CD4-positive, alpha-beta T cell (primary cell): ENCODE measurements at places on chromosomes 16 and 17.

DNA sequence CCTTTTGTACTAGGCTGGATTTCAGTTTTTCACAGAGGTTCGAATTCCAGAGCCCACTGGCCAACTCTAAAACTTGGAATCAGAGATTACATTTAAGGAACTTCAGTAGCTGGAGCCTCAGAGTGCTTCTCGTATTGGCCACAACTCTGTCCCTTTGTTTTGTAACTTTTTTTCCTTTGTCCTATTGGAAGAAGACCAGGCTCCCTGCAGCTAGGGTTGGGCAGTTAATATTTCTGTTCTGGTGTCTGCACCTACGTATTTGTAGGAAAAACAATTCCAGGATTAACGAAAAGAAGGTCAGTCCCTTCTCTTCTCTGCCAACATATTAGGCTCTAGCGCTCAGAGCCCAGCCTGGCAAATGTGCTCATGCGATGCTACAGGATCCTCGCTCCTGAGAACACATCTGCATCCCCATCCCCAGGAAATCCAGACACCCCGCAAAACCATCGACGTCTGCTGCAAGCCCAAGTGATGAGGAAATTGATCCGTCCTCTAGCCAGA is 1.9 kb downstream of the CDH11 start:
- no peak for DNase-seq

DNA sequence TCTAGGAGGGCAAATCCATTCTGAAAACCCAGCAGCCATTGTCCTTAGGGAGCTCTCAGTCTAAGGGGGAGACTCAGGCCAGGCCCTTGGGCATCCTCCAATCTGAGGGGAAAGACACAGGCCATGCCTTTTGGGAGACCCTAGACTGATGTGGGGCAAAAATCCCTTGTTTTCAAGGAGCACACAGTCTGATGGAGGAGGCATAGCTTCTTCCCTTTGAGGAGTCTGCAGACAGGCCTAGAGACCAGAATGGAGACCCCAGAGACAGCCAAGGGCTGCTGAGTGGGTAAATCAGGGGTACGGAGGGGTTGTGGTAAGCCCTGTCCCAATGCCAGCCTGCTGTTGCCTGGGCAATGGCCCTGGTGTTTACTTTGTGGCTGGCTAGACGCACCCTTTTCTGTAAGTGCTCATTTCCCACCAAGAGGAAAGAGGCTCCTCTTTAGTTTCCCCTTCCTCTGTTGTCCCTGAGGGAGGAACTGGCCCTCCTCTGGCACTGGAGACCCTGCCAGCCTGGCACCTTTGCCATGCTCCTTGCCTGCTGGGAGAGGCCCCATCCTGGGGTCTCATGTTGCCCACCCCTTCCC is 19.3 kb downstream of the ARHGAP23 start:
- no peak for DNase-seq

DNA sequence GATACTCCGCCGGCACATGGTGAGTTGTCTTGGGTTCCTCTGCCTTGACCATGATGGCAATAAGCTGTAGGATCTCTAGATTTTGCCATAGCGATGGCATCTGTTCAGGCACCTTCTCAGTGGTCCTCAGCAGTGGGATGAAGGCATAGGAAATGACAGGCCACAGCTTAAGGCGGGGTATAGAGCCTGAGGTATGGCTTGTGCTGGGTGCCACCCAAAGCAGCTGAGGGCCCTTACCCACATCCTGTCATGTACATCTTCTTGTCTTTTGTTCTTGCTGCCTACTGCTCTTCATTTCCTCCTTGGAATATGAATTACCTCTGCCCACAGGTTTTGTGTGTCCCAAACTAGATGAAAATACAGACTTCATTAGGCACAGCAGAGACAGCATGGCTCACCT is 29.5 kb downstream of the KAT7 start:
- DNase-seq = peak; percentile 51

- DNase-seq = no peak
Measured at GRCh38 chr16:78441298-78441697, 341.8 kb downstream of the WWOX start.

GRCh38 chr17:31808521-31809050 is 50.5 kb downstream of the COPRS start:
- DNase-seq = no peak

DNA sequence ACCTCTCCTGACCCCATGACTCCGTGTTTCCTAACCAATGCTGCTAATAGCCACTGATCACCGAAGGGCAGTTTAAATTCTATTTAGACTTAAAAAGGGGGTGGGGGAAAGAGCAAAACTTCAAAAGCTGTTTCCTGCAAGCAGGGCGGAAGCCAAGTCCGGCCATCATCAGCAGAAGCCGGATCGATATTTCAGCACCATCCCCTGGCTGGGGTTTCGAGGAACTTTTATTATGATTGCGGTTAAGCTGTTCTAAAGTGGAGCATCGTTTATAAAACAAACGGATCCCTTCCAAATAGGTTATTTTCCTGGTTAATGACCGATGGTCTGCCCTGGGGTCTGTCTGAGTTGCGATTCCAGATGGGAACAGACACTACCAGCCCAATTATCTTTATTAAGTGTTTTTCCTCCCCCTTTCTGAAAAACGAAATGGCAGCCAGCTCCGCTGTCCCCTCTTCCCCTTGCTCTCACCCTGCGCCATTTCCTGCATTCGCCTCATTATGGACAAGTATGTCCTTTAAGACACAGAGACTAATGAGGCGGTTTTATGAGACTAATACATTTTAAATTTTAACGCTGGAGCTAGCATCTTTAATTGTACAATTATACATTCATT is 76.1 kb upstream of the IRX3 start:
- DNase-seq = no peak

DNA sequence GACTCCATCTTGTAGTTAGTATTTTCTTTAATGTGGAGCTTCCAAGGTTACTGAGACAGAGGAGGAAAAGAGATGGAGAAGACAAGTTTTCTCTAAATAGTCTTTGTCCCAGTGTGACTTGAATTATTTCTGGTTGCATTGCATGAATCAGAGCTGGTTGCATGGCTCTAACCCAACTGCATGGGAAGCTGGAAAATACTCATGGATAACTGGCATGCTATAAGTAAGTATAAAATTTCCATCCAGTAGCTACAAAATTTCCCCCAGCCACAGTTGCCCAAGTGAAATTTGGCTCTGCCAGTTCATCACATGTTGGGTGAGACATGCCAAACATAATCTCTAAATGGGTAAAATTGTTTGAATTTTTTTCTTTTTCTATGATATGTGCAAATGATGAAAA is 1161.5 kb downstream of the CDH11 start:
- DNase-seq = no peak

DNA sequence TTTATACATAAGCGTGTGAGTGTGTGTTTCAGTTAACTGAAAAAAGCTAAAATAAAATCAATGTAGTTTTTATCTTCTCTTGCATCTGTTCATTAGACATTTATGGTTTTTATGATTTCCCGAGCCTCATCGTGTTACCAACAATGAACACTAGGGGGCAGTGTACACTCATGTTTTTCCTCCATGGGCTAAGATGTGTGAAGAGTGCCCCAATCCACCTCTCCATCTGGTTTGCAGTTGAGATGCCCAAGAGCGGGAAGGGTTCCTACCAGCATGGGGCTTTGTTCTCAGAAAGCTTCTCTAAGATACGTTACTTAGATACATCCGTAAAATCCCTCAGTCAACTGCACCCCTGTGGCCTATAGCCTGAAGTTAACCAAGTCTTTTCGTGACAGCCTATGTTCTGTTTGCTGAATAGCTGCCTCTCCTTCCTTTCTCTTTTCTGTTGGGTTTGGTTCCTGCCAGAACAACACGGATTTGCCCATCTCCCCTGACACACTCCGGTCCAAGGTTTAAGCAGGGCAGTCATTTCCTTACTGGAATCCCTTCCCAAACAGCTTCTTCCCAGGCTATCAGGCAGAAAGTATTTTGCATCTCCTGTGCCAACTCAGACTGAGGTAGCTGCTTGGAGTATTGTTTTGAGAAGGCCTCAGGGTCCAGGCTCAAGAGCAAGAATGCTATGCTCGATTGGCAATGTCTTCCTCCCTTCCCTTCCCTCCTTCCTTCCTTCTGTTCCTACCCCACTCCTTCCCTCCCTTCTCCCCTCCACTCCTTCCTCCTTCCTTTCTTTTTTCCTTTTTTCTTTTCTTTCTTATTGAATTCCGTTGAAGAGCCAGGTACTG is 12.9 kb upstream of the ELAC2 start:
- peak; percentile 15 for DNase-seq

DNA sequence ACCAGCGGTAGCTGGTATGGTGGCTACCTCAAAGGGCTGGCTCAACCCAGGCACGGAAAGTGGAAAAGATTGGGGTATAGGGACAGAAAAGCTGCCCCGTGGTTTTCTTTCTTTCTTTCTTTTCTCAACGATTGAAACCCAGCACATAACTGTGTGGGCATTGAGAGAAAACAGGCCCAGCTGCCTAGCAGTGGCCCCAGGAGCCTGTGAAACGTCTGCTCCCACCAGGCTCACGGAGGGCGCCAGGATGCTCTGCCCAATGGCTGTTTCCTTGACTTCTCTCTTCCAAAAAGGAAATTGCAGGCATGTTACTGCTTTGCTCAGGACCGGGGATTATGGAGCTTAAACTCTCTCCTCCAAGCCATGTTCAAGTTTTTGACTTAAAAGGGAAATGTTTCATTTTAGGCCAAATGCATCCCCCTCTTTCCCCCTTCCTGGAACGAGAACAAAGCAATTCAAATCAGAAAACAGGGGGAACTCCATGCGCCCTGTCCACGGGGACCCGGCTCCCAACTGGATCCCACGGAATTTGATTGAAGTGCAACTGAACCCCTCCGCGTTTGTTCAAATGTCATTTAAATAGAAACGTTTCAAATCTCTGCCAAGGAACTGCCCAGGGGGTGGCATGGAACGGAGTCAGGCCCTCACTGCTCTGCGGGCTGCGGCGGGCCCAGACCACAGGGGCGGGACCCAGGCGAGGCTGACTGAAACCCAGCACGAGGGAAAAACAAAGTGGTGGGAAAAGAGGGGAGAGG is 133.5 kb downstream of the RGS9 start:
- no peak for DNase-seq

DNA sequence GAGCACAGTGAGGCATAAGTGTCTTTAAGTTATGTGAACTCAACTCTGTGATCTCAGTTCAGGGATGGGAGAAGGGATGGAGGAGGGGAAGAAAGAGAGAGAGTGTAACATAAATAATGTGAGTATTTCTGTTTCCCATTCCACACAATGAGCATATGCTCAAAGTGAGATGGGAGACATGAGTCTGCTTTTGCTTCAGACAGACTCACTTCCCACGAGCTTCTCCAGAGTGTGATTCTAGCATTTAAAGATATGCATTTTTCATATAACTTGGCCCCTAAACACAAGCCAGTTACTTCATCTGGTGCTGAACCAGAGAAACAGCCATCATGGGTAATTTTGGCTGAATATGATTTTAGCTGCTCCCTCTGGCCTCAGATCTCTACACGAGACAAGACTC is 35.0 kb downstream of the SHISA9 start:
- DNase-seq = no peak

- no peak for DNase-seq
Measured at GRCh38 chr16:10935226-10935915, 6.9 kb downstream of the DEXI start.

GRCh38 chr16:66304151-66304550 is 62.3 kb upstream of the CDH5 start:
- no peak for DNase-seq

DNA sequence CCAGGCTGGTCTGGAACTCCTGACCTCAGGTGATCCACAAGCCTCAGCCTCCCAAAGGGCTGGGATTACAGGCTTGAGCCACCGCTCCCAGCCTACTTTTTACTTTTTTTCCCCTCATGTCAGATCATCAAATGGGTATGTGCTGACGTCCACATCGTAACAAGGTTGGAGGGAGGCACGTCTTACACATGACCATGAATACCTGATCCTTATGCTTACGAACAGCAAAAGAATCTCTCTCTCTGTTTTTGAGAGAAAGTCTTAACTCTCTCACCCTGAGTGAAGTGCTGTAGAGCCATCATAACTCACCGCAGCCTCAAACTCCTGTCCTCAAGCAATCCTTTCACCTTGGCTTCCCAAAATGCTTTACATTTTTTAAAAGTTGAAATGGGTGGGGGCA is 29.5 kb upstream of the TMEM92 start:
- DNase-seq = no peak

GRCh38 chr17:51540151-51540550 is 279.8 kb downstream of the UTP18 start:
- DNase-seq = no peak

GRCh38 chr17:43880420-43880991 is 26.8 kb downstream of the MPP2 start:
- no peak for DNase-seq

DNA sequence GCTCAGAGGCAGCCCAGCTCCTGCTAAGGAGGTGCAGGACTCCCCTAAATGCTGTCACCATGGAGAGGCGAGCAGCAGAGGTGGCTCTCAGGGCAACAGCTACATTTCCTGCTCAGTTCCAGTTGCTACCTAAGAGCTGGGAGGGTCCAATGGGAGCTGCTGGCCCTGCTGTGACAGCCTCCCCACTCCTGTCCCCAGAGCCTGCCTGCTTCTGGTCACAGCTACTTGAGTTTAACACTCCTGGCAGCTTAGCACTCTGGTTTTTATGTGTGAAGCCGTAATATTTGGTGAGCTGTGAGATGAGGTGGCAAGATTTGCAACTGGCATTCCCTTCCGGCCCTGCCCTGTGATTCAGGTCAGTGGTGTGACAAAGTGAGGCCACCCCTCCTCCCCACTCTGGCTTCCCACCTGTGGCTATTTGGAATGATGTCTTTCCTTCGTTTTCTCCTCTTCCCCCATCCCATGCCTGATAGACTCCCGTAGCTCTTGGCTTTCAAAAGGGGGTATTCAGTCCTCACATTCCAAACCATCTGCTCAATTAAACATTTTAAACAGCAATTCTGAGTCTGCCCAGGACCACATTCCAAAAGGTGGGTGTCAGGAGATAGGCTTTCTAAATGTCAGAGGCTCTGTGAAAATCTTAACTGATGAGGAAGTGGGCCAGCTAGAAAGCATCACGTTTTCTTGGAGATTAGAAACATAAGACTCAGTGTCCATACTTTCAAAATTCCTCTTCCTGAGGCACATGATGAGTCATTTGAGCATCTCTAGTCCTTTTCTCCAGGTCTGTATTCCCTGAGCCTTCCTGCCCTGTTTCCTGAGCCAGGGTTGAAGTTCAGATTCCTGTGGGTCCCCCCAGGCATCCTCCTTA is 42.6 kb upstream of the SKAP1 start:
- no peak for DNase-seq

GRCh38 chr17:71392715-71393567 is 727.9 kb upstream of the SOX9 start:
- DNase-seq = no peak

GRCh38 chr17:38742411-38743308 is 5.5 kb downstream of the PCGF2 start:
- no peak for DNase-seq

- no peak for DNase-seq
Measured at GRCh38 chr17:55284001-55284884, 19.5 kb downstream of the HLF start.
